ENCODE measurements at places on chromosomes 6 and 20.

GRCh38 chr6:42210551-42210950, 7.1 kb downstream of the MRPS10 start:
- no peak for DNase-seq
- H3K27me3 ChIP-seq, result no peaks in the 10 kb centered on the region
- no peak overlapping the region for H3K27ac ChIP-seq
- H3K4me3 ChIP-seq, result no peak overlapping the region
- peaks cover 60% of the 10 kb centered on the region for H3K36me3 ChIP-seq

DNA sequence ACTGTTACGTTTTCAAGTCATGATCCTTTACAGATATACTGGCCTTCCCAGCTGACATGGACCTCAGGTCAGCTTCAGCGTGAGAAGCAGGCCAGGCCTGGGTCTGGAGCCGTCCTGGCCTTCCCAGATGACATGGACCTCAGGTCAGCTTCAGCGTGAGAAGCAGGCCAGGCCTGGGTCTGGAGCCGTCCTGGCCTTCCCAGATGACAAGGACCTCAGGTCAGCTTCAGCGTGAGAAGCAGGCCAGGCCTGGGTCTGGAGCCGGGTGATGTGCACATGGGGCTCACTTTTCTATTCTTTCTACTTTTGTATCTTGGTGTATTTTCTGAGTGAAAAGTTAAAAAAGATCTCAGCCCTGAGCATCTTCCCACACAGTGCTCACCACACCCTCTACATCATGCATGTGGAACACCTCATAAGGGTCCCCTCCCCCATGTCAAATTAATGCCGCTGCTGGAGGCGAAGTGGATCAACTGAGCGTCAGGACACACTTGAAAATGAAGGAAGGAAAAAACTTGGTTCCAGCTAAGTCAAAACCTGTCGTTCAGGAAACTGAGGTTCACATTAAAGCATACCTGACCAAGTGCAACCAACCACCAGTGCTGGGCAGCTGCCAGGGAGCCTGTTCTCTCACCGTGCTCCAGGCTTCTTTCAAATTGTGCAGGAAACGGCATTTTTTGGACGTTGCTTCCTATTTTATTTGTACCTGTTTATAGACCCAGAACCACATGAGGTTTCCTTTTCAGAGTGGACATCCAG, 32.2 kb downstream of the KIF25 start:
- H3K4me3 ChIP-seq, result no peak overlapping the region
- no peak overlapping the region for H3K27ac ChIP-seq
- H3K36me3 ChIP-seq, result no peaks in the 10 kb centered on the region

DNA sequence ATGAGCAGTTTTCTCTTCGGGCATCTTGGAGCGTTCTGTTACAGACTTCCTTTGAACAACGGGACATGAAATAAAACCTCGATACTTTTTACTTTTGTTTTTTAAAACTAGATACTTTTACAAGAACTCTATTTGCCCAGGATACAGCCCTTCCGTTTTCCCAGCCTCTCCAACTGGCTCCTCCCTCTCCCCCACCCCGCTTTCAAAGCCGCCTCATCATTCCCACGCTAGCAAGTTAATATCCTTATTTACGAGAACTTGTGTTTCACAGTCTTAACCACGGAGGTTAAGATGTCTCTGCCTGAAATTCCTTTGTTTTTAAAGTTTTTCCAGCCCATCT, 241 bp upstream of the CFAP206 start:
- peak overlapping the region; percentile 55 for H3K4me3 ChIP-seq
- H3K4me1 ChIP-seq, result peaks cover 7% of the 10 kb centered on the region
- no peak for DNase-seq
- H3K27ac ChIP-seq, result no peak overlapping the region

GRCh38 chr6:148530394-148530953, 187.8 kb downstream of the SASH1 start:
- no peak overlapping the region for H3K27ac ChIP-seq
- no peaks in the 10 kb centered on the region for H3K36me3 ChIP-seq
- no peak for DNase-seq
- H3K4me1 ChIP-seq, result no peaks in the 10 kb centered on the region
- H3K27me3 ChIP-seq, result no peaks in the 10 kb centered on the region

DNA sequence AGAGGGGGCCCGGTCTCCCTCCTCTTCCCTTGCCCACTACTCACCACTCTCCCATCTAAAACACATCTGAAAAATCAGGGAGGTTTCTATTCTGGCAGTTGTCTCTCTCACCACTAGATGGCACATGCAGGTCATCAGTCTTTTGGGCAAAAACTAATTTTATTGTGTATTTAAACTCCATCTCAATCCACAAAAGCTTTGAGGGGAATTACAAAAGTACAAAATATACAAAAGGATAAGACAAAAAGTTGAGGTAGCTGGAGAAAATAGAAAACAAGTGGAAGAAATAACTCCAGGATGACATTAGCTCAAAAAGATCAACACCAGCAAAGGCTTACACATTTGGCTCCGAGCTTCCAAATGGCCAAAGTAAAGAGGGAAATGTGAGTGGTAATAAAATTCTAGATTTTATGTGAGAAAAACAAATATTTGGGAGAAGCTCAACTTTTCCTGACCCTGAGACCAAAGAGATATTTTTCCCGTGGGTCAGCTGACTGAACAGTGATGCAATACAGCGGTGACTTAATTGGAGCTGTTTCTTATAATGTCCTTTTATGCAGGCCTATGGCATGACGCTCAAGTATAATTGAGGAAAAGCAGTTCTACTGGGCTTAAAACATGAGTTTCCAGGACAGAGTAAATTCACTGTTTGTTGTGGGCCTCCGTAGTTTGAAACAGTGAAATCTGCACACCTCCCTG, 79.8 kb upstream of the CHD6 start:
- H3K27me3 ChIP-seq, result no peaks in the 10 kb centered on the region
- no peaks in the 10 kb centered on the region for H3K4me1 ChIP-seq
- H3K4me3 ChIP-seq, result no peak overlapping the region
- no peak overlapping the region for H3K27ac ChIP-seq
- no peak for DNase-seq

GRCh38 chr20:16212790-16213189, 360.5 kb downstream of the KIF16B start:
- no peaks in the 10 kb centered on the region for H3K27me3 ChIP-seq
- no peak for DNase-seq
- H3K36me3 ChIP-seq, result no peaks in the 10 kb centered on the region
- H3K27ac ChIP-seq, result no peak overlapping the region
- H3K4me3 ChIP-seq, result no peak overlapping the region
- H3K4me1 ChIP-seq, result no peaks in the 10 kb centered on the region

GRCh38 chr20:53643031-53643832, 49.6 kb upstream of the ZNF217 start:
- H3K27me3 ChIP-seq, result no peaks in the 10 kb centered on the region
- peak overlapping the region; percentile 73 for H3K27ac ChIP-seq
- peak; percentile 68 for DNase-seq
- H3K36me3 ChIP-seq, result no peaks in the 10 kb centered on the region
- peaks cover 34% of the 10 kb centered on the region for H3K4me1 ChIP-seq

GRCh38 chr6:6315660-6316059, 4.8 kb downstream of the F13A1 start:
- H3K4me1 ChIP-seq, result no peaks in the 10 kb centered on the region
- no peak for DNase-seq
- H3K4me3 ChIP-seq, result no peak overlapping the region
- no peaks in the 10 kb centered on the region for H3K36me3 ChIP-seq
- H3K27ac ChIP-seq, result no peak overlapping the region

GRCh38 chr6:144345451-144345850, 60.3 kb downstream of the UTRN start:
- H3K27me3 ChIP-seq, result no peaks in the 10 kb centered on the region
- H3K36me3 ChIP-seq, result no peaks in the 10 kb centered on the region
- H3K4me1 ChIP-seq, result peaks cover 69% of the 10 kb centered on the region
- peak overlapping the region; percentile 75 for H3K4me3 ChIP-seq
- DNase-seq, result no peak

DNA sequence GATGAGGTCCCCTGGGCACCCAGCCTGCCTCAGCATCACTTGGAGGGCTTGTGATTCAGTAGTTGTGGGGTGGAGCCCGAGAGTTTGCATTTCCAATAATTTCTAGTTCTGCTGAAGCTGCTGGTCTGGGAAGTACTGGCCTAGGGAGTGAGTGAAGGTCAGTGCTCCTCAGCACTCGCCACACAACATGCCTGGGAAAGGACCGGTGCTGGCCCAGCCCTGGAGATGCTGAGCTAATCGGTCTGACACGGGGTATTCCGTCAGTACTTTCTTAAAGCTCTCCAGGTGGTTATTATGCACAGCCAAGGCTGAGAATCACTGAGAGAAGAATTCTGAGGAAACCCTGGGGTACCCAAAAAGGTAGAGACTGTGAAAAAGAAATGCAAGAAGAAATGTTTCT, 228.2 kb downstream of the TMEM242 start:
- H3K27ac ChIP-seq, result no peak overlapping the region
- H3K27me3 ChIP-seq, result no peaks in the 10 kb centered on the region
- H3K36me3 ChIP-seq, result no peaks in the 10 kb centered on the region
- H3K4me3 ChIP-seq, result no peak overlapping the region
- DNase-seq, result no peak
- H3K4me1 ChIP-seq, result peaks cover 11% of the 10 kb centered on the region

GRCh38 chr6:111683749-111684267, 78.1 kb upstream of the TRAF3IP2 start:
- no peak for DNase-seq
- H3K36me3 ChIP-seq, result peaks cover 52% of the 10 kb centered on the region
- H3K4me1 ChIP-seq, result peaks cover 46% of the 10 kb centered on the region
- H3K4me3 ChIP-seq, result no peak overlapping the region
- H3K27me3 ChIP-seq, result no peaks in the 10 kb centered on the region
- H3K27ac ChIP-seq, result no peak overlapping the region

DNA sequence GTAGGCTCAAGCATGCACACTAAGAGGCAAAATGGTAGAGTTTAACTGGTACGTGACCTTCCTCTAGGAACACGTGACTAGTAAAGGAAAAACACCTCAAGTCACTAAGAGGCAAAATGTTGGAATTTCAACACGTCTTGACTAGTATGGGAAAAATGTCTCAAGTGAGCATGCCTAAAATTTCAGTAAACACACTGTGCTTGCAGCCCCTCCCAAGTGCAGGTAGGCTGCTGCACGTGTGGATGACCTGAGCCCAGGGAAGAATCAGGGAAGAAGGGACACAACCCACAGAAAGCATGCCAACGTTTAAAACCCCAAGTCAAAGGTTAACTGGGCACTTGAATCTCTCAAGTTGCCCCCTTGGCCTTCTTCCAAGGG, 162.2 kb downstream of the TENT5A start:
- H3K4me3 ChIP-seq, result no peak overlapping the region
- no peaks in the 10 kb centered on the region for H3K36me3 ChIP-seq
- no peak overlapping the region for H3K27ac ChIP-seq
- H3K4me1 ChIP-seq, result no peaks in the 10 kb centered on the region
- DNase-seq, result no peak

DNA sequence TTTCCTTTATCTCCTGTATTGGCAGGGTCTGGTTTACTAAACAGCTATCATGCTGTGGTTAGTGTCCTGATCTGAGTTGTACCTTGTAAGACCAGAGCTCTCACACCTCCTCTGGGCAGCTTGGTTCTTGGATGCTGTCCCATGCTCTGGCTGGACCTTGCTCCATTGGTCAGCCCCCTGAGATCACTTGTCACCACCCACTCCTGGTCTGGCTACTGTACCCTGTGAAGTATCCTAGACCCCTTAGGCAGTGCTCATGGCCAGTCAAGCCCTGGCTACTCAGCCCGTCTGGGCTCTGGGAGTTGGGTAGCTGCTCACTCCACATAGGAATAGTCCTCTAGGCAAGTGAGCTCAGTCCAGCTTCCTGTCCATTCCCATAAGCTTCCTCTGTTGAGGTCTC, 31.1 kb downstream of the ADGRF4 start:
- DNase-seq, result no peak
- no peak overlapping the region for H3K27ac ChIP-seq
- H3K4me1 ChIP-seq, result no peaks in the 10 kb centered on the region
- no peaks in the 10 kb centered on the region for H3K27me3 ChIP-seq
- H3K4me3 ChIP-seq, result no peak overlapping the region
- H3K36me3 ChIP-seq, result no peaks in the 10 kb centered on the region

- H3K4me3 ChIP-seq, result no peak overlapping the region
- H3K36me3 ChIP-seq, result no peaks in the 10 kb centered on the region
- DNase-seq, result no peak
- no peaks in the 10 kb centered on the region for H3K4me1 ChIP-seq
- no peaks in the 10 kb centered on the region for H3K27me3 ChIP-seq
- no peak overlapping the region for H3K27ac ChIP-seq
Measured at GRCh38 chr20:18665135-18665534, 77.3 kb downstream of the DTD1 start.

DNA sequence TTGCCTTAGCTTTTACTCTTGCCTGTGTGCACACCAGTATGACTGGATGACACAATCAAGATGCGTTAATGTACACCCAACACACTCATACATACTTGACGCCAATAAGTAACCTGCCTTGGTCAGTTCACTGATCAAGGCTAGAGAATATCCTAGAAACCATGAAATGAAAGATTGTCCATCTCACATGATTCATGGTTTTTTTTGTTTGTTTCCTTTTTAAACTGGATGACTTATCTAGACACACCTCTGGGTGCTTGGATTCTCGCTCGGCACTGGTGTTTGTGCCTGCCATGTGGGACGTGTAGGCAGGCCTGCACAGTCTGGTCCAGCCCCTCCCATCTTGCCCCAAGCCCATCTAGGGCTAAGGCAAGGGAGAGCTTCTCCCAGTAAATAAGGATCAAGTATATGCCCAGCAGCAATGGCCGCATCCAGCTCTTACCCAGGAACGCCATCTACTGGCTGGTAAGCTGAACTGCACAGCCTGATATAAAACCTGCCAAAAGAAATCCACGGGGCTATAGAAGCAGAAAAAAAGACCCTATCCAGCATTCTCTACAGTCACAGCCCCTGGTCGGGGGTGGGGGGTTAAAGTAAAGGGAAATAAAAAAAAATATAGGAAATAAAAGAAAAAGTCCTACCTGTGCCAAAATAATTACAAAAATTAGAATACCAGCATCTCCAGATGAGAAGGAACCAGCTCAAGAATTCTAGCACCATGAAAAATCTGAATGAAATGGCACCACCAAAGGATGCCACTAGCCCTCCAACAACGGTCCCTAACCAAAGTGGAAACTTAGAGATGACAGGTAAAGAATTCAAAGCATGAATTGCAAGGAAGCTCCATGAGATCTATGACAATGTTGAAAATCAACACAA, 73.3 kb downstream of the OTOR start:
- no peaks in the 10 kb centered on the region for H3K36me3 ChIP-seq
- no peak for DNase-seq
- no peak overlapping the region for H3K27ac ChIP-seq
- H3K4me3 ChIP-seq, result no peak overlapping the region

GRCh38 chr6:143843677-143843999, 500 bp downstream of the LTV1 start:
- peak overlapping the region; percentile 95 for H3K4me3 ChIP-seq
- H3K4me1 ChIP-seq, result peaks cover 22% of the 10 kb centered on the region
- no peaks in the 10 kb centered on the region for H3K27me3 ChIP-seq
- H3K27ac ChIP-seq, result peak overlapping the region; percentile 96
- H3K36me3 ChIP-seq, result peaks cover 36% of the 10 kb centered on the region
- DNase-seq, result no peak

GRCh38 chr6:13285705-13286104, 42.6 kb downstream of the TBC1D7 start:
- no peaks in the 10 kb centered on the region for H3K27me3 ChIP-seq
- no peak overlapping the region for H3K27ac ChIP-seq
- DNase-seq, result no peak
- H3K36me3 ChIP-seq, result no peaks in the 10 kb centered on the region

- H3K36me3 ChIP-seq, result no peaks in the 10 kb centered on the region
- H3K4me3 ChIP-seq, result no peak overlapping the region
- no peak for DNase-seq
Measured at GRCh38 chr20:33124261-33124660, 43.7 kb upstream of the BPIFA2 start.

Data from CD8-positive, alpha-beta memory T cell (primary cell).